ENCODE measurements at places on chromosomes 11 and 22. TPM values are rescaled to one million over a fixed set of nuclear protein-coding genes. Genes with fewer than 3 reads are reported as not detected.

DNA sequence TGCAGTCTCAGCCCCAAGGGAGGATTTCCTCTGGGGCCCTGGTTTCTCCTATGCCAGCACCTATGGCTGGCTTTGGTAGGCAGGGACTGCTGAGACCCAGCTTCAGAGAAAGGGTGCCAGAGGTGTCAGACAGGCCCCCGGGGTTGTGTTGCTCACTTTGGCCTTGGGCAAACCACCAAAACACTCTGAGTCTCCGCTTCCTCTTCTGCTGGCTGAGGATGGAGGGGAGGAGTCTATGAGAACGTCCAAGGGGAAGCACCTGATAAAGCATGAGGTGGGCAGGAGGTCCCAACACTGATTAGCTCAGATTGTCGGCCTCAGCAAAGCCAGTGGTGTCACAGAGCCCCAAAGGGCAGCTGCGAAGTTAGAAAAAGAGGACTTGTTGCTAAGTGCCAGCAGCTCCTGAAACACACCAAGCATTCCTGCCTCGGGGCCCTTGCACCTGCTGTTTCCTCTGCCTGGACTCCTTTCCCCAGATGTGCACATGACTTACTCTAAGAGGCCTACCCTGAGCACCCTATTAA lies 10.5 kb downstream of the SMTNL1 start:
- DNase-seq, result no peak

- DNase-seq, result no peak
Observed at GRCh38 chr11:17719028-17719937, at the start of gene MYOD1. Gene MYOD1, plus strand, starts transcription at chr11:17719571. Its CDS starts 212 bp downstream, at chr11:17719783.

GRCh38 chr11:91947215-91947820 lies 277.3 kb upstream of the FAT3 start:
- peak; percentile 55 for DNase-seq

DNA sequence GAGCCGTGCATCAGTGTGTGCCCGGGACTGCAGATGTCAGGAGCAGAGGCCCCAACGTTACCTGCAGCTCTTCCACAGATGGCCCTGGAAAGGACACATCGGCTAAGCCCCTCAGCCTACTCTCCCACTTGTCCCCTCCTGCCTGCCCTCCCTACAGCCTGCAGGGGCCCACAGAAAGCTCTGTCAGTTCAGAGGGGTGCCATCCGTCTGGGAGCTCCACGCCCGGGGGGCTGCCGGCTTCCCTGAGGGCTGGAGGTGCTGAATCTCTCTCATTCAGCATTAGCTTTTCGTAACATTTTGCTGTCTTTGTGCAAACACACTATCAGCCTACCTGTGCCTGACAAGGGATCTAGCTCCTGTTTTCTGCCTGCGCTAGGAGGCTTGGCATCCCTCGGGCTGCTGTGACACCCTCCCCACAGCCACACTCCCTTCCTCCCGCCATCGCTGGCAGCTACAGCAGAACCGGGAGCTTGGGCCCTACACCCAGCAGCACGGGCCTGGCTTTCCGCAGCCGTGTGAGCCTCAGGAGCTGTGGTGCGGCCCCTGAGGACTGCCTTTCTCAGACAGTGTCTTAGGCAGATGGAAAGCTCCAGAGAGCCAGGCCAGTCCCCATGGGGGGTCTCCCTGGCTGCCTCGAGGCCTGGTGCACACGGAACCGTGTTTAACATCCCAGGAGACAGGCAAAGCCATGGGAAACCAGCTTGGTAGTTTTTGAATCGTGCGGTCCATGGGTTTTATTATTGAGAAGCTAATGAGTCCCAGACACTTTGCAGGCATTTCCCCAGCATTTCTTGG lies 198.3 kb upstream of the B3GAT1 start:
- no peak for DNase-seq

DENND5A gene
- total RNA-seq, result 61.1 TPM

DNA sequence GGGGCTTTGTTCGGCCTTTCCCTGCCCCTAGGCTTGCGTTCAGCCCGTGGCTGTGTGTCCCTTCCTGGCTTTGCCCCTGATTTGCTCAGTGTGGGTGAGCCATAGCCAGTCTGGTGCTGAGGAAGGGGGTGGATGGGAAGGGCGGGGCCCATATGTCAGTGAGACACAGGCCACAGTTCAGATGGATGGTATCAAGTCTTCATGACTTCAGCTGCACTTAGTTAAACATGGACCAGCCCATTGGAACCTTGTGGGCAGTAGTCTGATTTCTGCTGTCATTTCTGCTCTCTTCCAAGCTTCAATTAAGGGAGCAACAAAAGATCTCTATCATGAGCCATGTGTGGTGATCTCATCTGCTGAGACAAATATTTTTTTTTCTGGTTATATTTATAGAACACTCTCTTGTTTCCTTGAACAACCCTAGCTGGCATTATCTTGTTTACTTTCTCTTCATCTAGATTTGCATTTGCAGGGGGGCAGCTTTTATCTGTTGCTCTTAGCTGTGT lies 21.6 kb upstream of the PEX26 start:
- DNase-seq, result no peak

OR8G5 gene
- not detected for total RNA-seq

DNA sequence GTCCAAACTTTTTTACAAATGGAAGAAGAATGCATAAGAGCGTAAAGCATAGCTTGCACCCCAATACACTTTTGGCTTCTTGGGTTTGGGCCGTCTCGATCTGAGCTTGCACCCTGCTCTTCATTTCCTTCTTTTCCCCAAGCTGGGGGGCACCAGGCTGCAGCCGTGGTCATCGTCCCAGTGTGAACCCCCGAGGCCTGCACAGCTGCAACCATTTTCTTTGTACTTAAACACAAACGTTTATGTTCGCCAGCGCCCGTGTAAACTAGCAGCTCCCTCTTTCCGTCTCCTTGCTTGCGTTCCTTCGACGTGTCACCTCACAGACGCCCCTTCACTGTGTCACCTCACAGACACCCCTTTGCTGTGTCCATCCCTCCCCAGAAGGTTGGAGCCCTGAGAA lies 10.1 kb downstream of the KRTAP5-5 start:
- no peak for DNase-seq

DNA sequence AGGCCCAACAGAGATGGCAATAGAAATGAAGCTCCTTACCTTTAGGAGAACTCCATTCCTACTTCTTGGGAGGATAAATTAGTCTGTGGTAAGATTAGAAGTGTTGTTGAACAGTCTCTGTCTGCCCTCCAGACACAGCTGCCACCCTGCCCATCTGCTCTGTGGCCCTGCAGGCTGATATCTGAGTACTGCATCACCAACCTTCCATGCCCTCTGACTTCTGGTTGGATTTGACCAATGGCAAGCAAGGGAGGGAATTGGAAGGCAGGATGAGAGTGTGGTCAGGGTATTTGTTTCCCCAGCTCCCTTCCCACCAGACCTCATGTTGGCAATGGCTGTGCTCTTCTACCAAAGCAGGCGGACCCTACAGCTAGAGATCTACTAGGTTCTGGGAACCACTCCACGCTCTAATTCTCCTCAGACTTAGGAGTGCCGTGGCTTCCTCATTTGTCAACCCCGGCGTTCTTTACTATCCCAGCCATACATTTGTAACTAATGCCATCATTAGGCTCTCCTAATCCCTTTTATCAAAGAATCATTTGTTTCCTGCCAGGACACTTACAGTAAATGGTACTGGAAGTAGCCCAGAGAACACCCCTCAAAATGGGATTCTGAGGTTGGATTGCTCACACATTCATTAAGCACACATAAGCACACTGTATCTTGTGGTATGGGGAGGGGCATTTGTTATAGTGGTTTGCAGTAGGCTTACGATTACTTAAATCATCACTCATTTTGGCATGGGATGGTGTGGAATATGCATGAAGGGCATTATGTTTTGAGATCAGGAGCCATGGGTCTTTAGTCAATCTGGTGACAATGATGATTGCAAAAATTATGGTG lies 35.4 kb upstream of the CD44 start:
- DNase-seq, result no peak

DNA sequence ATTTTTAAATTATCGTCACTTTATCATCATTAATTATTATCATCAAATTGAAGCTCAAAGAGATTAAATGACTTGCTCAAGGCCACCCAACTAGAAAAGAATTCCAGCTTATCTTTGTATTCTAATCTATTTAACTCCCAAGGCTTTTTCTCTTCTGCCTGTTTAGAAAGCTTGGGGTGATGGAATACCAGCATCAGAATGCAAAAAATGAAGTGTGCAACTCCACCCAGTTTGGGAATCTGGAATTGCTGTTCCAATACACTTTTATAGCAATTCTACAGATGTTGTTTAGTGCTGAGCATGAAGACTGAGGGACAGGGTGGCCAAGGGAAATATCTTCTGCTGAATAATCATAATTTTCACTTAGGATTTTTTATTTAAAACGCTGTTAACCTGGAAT lies 97.2 kb upstream of the FIBIN start:
- DNase-seq, result no peak

GRCh38 chr11:17695454-17696441 lies 23.6 kb upstream of the MYOD1 start:
- no peak for DNase-seq

OLFML1 gene
- total RNA-seq, result not detected

Data from MCF 10A (cell line).